NCI-H345 (cell line): ENCODE measurements at places on chromosomes 6 and 20.

DNA sequence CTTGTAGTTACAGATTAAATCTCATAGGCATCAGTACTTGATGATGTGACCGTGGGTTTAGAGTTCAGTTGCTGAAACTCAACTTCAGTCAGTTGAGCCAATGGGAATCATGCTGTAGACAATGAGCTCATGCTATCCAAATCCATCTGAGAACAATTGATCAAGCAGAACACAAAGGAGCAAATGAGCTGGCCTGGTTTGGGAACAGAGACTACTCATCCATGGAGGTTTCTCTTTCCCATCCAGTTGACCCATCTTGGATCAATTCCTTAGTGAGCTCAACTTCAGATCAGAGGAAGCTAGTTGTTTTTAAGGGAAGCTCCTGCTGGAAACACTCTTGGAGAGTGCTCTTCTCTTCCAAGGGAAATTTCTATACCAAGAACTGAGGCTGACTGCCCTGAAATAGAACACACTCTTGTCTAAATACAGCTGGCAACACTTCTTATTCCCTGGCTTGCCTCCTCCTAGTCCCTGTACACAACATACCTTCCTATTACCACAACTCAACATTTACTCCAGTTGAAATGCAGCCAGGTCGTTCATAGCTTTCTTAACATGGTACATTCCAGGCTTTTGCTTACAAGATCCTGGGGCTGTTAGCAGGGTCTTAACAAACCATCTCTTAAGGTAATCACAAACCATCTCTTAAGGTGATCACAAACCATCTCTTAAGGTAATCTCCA lies 203.9 kb upstream of the PRDM1 start:
- DNase-seq: no peak

DNA sequence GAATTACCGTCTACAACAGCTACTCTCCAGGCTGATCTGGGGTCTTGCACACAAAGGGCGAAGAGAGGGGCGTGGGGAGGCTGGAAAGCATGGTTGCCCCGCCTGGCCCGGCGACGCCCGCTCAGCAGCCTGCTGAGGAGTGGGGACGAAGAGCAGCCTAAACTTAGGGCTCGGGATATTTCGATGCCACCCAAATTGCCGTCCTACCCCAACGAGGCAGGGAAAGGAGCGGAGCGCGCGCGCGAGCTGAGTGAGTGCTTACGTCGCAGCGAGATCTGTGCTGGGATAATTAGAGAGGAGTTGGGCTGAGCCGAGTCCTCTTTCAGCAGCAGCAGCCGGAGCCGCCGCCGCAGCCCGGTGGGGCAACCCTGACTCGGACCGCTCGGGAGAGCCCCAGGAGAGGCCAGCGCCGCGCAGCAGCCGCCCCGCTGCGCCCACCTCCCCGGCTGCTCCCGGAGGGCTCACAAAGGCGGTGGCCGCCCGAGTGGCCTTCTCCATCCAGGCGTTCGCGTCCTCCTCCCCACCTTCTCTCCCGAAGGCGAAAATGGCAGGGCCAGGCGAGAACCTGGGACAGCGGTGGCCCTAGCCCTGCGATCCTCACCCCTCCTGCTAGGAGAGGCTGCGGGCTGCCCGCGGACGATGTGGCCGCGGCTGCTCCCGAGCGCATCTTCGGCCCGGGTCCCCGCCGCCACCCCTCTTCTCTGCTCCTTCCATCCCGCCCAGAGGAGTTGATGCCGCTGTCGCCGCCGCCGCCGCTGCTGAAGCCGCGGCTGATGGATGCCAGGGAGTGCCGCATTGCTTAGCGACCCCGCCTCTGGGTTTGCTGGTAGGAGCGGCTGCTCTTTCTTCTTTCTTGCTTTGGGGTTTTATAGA lies at the start of gene CLVS2:
Gene CLVS2 (plus strand): TSS at position 315 of the 873 bp plus-strand sequence. CDS start 1,543 bp downstream, outside the sequence.
- peak; percentile 78 for DNase-seq

- DNase-seq: no peak
These were observed 20.3 kb downstream of the MMS22L start for GRCh38 chr6:97262676-97263075.

DNA sequence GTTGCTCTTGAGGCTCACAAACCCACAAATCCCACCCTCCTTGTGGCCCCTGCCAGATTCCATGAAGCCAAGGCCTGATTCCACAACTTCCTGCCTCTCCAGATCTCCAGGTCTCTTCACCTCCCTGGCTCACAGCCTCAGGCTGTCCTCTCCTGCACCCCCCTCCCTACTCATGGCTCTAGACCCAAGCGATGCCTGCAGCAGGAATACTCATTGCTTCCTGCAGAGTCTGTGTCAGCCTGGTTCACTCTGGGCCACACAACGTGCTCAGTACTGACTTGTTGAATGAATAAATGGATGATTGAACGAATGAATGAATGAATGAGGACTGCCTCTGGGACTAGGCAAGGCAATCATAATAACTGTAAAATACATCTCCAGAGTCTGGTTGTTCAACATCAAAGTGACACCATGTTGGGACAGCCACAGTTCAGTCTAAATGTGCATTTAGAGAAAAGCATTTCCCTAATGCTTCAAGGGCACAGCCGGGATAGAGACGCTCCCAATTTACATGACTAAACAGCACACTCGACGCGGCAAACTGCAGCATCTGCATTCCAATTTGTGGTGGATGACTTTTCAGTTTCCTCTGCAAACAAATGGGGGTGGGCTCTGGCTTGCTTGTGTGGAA lies 139.9 kb downstream of the GRM4 start:
- peak; percentile 23 for DNase-seq

GRCh38 chr6:168214586-168215104 lies 104.9 kb downstream of the DACT2 start:
- no peak for DNase-seq

GRCh38 chr6:6586671-6587526 lies 1.6 kb upstream of the LY86 start:
- no peak for DNase-seq

GRCh38 chr6:169832247-169832948 lies 81.0 kb downstream of the ERMARD start:
- DNase-seq: no peak

DNA sequence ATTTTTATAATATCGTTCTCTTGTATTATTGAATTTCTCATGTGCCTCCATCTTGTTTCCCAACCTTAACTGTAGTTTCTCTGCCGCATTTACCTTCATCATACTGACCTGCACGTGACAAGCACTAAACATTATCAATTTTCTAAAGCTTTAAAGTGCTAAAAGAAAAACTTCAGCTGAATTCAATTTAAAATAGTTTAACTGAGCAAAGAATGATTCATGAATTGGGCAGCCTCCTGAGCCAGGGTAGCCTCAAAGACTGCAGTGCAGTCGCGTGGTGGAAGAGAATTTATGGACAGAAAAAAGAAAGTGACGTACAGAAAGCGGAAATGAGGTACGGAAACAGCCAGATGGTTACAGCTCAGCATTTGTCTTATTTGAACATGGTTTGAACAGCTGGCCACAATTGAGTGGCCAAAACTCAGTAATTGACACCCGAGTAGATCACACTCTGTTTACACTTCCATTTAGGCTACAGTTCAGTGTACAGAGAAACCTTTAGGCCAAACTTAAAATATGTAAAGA lies 4.2 kb upstream of the ZDHHC14 start:
- DNase-seq: peak; percentile 49

- no peak for DNase-seq
These were observed 69.0 kb downstream of the DTNBP1 start for GRCh38 chr6:15593798-15594197.

GRCh38 chr6:118748311-118749062 lies 97.1 kb upstream of the CEP85L start:
- peak; percentile 60 for DNase-seq

DNA sequence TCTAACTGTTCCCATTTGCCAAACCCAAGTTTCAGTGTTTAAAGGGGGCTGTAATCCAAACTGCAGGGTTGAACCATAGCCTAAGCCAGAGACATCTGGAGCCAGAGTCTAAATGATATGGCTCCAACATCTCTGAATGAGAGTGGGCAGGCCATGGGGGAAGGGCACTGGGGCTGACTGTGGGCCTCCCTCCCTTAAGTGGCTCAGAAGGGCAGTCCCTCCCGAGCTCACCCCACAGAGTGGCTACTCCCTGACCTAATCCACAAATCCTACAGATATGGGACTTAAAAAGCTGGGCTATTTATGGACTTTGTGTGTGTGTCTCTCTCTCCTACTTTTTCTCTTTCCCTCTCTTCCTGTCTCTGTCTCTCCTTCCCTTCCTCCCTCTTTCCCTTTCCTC lies 35.8 kb upstream of the AAR2 start:
- no peak for DNase-seq

- DNase-seq: no peak
These were observed 52.4 kb downstream of the NINL start for GRCh38 chr20:25532971-25533391.

DNA sequence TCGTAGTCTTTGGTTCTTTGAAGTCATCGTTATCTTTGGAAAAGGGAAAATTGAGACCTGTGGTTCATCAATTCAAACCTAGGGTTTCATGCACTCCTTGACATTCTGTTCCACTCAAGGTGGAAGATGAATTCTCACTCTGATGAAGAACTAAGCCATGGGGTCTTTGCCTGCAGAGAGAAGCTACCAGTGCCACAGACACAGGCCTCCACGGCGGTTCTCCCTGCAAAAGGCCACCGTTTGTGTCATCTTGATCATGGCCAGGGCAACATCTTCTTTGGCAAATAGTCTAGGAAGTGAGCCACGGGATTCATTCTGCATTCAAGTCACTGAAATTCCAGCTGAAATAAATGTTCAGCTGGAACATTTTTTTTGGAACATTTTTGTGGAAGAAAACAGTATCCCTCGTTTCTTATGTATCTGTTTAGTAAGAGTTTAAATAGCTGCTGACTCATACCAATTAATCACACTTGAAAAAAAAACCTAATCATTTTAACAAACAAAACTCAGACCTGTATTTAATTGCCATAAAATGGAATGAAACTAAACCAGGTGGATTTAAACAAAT lies 206.0 kb upstream of the FOXQ1 start:
- no peak for DNase-seq

GRCh38 chr6:15442467-15442866 lies 196.6 kb downstream of the JARID2 start:
- DNase-seq: no peak
